ENCODE measurements at places on chromosomes 7 and 10.
A peak's percentile ranks its signal among the peaks of the same experiment; 100 is the strongest.

GRCh38 chr7:20722941-20723340 is 63.7 kb downstream of the SP8 start:
- no peak for DNase-seq

GRCh38 chr7:45686441-45687184 is 112.4 kb downstream of the ADCY1 start:
- DNase-seq, result no peak

GRCh38 chr10:91797874-91798648 is at the start of gene TNKS2:
Gene TNKS2, plus strand, starts transcription at chr10:91798426. Its CDS starts 265 bp downstream, at chr10:91798691.
- peak; percentile 96 for DNase-seq

DNA sequence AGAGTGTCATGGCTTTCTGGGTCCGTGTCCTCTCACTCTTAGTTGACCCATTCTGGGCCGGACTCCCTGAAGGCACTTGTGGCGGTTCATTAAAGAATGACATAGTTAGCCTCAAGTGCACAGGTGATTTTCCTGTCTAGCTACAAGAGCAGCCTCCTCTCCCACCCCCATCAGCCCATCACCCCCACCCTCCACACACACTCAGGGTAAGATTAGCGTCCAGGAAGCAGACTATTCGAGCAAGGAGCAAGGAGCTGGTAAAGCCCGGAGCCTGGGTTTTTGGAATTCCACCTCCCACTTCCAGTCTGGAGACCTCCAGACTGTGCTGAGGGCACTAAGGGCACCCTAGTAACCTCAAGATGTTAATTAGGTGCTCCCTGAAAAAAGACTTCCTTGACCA is 39.5 kb downstream of the TACR2 start:
- no peak for DNase-seq

DNA sequence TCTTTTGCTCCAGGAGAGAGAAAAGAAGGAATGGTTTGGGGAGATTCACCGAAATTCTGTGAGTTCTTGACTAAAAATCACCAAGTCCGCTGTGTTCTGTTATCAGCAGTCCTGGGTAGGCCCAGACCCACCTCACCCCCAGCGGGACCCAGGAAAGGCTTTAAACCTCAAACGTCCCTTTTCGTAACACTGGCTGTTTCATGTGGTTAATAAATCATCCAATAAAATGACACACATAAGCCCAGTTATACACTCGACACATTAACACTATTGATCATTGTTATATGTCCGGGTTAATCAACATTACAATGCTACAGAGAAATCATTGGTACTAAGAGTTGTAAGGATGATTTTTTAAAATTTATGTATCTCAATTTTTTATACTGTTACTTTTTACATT is 25.2 kb downstream of the DIP2C start:
- DNase-seq, result no peak

GRCh38 chr7:115086146-115086841 is 164.4 kb downstream of the MDFIC start:
- DNase-seq, result no peak

DNA sequence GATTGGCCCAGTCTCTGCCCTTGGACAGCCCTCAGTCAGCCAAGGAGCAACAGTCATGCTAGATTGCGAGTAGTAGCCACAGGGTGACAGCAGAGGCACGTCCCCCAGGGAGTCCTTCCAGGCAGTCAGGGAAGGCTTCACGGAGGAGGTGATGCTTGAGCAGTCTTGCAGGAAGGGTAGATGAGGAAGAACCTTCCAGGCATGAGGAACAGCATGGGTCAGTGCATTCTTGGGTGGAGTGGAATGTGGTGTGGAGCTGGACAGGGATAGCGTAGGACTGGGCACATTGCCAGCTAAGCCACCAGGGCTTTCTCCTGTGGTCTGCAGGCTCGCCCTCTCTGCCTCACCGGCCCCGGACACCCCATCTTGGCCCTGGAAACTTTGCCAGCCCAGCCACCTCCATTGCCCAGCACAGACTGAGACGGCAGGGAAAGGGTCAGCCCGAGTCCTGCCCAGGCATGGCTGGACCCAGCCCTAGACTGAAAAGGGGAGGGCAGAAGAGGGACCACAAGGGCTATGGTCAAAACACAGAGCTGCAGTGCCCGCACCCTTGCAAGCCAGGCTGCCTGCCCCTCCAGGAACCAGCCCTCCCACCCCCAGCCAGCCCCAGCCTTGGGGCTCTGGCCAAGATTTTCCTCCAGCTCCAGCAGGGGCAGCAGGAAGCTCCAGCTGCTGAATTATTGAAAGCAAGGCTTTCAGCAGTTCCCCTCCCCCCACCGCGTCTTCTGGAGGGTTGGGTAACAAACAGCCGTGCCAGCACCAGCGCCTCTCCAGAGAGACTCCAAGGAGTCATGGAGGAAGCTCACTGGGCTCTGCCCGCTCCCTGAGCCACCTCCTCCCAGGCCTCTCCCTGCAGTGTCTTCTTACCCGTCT is 18.7 kb downstream of the SRRM3 start:
- no peak for DNase-seq

DNA sequence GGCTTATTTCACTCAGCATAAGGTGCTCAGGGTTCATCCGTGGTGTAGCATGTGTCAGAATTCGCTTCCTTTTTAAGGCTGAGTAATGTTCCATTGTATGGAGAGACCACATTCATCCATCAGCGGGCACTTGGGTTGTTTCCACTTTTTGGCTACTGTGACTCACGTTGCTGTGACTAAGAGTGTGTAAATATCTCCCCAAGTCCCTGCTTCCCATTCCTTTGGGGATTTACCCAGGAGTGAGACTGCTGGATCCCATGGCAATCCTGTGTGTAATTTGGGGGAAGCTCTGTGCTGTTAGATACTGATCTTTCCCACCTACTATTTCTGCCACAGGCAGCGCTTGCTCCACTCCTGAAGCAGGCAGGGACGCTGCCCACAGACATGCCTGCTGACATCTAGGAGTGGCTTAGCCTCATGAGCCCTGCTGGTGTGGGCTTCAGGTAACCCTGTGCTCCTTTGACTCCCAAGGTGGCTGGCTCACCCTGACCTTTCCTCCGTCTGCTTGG is 346.0 kb downstream of the FRMD4A start:
- no peak for DNase-seq

DNA sequence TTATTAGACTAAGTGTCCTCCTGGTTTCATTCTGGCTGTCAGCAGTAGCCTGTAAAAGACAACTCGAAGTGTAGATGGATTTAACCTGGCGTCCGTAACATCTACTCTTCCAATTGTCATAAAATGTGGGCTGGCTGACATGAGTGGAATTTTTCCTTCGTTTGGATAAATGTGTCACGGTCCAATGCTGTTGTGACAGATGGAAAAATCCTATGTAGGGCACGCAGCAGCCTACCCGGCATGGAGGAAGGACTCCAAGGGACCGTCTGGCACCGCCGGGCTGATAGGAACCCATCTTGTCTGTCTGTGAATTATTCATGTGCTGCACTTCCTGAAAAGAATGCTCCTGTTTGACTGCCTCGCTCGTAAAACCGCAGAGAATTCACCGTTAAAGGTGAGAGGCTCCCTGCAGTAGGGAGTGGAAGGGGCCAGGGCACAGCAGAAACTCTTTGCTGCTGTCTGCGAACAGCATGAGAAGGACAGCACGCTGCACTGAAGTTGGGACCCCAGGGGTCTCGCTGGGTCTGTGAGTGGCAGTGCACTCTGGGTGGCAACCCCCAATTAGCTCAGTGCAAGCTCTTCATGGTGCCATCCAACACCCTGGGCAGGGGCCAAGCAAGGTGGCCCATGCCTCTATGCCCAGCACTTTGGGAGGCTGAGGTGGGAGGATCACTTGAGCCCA is 1.6 kb upstream of the ORAI2 start:
- no peak for DNase-seq

GRCh38 chr7:159119026-159119741 is 25.5 kb downstream of the VIPR2 start:
- DNase-seq, result peak; percentile 55

DNA sequence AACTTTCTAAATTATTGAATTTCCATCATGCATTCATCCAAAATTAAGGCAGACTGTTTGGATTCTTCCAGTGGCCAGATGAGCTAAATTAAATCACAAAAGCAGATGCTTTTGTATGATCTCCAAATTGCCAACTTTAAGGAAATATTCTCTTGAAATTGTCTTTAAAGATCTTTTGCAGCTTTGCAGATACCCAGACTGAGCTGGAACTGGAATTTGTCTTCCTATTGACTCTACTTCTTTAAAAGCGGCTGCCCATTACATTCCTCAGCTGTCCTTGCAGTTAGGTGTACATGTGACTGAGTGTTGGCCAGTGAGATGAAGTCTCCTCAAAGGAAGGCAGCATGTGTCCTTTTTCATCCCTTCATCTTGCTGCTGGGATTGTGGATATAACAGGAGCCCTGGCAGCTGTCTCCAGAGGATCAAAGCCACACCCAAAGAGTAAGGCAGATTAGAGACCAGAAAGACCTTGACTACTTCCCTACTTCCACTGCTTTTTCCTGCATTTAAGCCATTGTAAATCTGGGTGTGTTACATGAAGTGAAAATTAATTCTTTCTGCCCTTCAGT is 8.2 kb upstream of the CFAP69 start:
- no peak for DNase-seq

GRCh38 chr10:124748166-124748565 is 4.0 kb upstream of the FAM53B start:
- DNase-seq, result no peak

GRCh38 chr10:62038609-62039190 is 137.2 kb downstream of the ARID5B start:
- DNase-seq, result peak; percentile 86

DNA sequence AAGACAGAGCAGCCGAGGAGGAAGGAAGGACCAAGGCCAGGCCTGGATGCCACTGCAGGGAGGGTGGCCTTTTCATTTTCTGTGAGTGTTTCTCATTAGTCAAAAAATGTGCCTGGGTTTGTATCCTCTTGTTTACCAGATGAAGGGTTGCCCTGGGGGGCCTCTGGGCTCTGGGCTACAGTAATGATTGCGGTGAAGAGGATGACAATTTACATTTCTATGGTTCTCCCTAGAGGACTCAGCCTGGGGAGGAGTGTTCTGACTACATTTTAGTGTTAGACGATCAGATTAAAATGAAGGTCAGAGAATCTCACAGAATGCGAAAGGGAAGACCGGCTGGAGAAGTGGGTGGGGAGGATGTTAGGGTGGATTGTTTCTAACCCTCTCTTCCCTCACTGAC is 108.0 kb upstream of the KMT2C start:
- DNase-seq, result no peak

DNA sequence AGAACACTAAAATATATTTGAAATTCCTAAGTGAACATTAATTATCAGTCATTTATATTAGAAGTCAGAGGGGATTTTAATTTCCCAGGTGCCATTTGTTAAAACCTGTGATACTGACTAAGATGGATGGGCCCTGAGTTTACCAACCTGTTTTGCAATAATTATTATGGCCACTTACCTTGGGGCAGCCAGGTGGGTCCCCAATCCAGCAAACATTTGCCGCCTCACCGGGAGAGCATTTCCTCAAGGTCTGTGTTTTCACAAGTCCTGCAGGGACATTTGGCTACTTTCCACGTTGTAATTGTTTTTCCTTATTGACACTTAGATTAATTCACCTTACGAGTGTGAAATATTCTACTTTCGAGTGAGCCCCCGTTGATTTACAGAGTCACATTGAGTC is 251.2 kb upstream of the PPP2R2D start:
- DNase-seq, result no peak

GRCh38 chr7:113331155-113331898 is 213.0 kb upstream of the SMIM30 start:
- peak; percentile 62 for DNase-seq

DNA sequence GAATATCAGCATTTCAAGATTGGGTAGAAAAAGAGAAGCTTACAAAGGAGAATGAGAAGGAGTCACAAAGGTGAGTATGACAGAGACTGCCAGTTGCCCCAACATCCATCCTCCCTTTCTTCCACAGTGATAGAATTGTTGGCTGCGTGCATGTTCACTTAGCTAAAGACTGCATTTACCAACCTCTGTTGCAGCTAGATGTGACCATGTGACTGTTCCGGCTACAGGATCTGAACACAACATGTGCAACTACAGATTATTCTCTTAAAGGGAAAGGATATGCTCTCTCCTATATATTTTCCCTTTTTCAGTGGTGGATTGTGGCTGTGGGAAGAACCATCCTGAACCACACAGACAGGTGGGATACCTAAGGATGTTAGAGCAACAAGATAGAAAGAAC is 60.5 kb upstream of the ZNRF2 start:
- no peak for DNase-seq

DNA sequence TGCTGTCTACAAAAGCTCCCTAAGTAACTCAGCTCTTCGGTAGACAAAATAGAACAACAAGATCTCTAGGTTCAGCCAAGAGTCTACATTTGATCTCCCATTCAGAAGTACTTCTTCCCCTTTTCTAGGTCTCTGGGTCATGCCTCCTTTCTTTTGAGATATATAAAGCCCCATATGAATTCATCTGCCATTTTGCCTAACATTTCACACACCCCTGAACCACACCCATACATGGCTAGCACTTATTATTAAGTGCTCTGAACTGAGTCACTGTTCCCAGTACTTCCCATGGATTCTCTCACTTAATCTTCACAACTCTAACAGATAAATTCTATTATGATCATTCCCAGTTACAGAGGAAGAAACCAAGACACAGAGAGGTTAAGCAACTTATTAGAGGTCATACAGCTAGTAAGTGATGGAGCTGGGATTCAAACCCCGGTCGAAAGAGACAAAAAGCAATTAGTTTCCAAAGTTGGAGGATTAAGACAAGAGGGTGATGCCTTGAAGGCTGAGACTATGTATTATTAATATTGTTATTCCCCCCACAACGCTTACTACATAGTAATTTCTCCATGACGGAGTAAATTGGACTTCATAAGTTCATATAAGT is 17.3 kb downstream of the MYOF start:
- DNase-seq, result no peak

DNA sequence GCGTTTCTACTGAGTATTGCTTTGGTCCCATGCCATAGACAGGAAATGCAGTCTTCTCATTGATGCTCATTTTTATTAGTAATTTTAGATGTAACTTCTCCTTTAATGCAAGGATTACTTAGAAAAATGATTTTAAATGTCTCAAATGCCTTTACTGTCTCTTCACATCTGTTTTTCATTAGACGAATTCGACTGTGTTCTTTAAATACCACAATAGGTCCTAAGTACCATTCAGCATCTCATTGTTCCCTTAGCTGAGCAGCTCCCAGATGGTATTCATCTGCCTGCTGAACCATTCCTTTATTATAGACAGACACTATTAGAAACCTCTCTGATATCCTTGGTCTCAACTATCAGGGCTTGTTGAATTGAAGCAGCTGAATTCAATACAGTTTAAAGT is 113.6 kb downstream of the LSMEM1 start:
- no peak for DNase-seq

- DNase-seq, result no peak
Observed at GRCh38 chr10:124231168-124232155, 138.1 kb upstream of the CHST15 start.

GRCh38 chr7:69342154-69342884 is 256.0 kb upstream of the AUTS2 start:
- no peak for DNase-seq

DNA sequence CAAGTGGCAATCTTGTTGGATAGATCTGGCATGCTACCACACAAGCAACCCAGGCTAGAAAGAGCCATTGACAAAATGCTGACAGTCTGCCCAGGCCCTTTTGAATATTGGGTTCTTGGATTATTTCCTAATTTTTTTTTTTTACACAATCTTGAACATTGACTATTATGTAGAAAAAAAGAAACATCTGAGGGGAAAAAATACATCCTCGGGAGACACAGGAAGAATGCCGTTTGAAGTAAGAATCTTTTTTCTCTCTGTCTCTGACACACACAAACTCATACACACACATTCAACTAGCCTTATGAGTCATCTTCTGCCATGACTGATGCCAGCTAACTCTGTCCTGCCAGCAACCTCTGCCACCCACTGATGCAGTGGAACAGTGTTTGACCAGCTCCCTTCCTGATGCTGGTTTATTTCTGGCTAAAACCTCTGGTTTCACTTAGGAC is 47.2 kb downstream of the SORBS1 start:
- DNase-seq, result peak; percentile 86
